ENCODE measurements at places on chromosomes 5 and 9.

DNA sequence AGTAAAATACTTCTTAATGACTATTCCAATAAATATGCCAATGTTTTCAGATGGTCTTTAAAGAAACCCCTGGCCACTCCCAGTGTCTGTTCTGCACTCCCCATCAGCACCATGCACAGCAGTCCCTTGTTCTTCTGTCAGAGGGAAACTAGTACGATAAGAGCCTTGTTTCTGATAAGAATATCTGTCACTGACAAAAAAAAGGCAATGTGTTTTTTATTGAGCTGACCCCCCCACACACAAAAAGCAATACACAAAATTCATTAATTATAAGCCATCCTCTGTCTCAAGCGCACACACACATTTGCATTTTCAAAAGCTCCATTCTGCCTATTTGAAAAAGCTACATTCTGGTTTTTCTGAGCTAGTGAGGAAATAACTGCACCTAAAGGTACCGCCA, 119.1 kb downstream of the ENC1 start:
- no peak for DNase-seq

GRCh38 chr9:21505425-21506179, 23.5 kb upstream of the IFNE start:
- no peak for DNase-seq

DNA sequence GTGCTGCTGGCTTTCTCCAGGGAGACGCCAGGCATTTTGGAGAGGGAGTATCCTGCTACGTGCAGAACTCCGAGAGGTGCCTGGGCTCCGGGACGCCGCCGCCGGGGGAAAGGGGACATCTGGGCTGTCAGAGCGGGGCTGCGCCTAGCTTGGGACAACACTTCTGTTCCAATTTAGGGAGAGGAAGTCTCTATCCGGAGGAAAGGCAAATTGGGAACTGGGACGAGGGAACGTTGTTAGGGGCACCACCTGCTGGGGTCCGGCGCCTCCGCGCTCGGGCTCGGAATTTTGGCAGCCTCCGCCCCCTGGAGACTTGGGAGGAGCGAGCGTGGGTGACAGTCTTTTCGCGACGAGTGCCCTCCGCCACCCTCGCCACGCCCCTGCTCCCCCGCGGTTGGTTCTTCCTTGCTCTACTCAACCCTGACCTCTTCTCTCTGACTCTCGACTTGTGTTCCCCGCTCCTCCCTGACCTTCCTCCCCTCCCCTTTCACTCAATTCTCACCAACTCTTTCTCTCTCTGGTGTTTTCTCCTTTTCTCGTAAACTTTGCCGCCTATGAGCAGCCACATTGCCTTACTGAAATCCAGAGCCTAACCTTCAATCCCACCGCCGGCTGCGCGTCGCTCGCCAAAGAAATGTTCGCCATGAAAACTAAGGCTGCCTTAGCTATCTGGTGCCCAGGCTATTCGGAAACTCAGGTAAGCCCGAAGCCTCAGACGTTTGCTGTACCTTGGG, 1.6 kb downstream of the TSLP start:
- DNase-seq, result peak; percentile 34

GRCh38 chr9:4012441-4012840, 287.4 kb downstream of the GLIS3 start:
- no peak for DNase-seq

GRCh38 chr9:108133680-108134079, 644.1 kb upstream of the KLF4 start:
- DNase-seq, result no peak

GRCh38 chr9:83688921-83689320, 18.8 kb downstream of the UBQLN1 start:
- DNase-seq, result no peak

GRCh38 chr5:153461341-153461740, 29.1 kb upstream of the GRIA1 start:
- DNase-seq, result no peak

DNA sequence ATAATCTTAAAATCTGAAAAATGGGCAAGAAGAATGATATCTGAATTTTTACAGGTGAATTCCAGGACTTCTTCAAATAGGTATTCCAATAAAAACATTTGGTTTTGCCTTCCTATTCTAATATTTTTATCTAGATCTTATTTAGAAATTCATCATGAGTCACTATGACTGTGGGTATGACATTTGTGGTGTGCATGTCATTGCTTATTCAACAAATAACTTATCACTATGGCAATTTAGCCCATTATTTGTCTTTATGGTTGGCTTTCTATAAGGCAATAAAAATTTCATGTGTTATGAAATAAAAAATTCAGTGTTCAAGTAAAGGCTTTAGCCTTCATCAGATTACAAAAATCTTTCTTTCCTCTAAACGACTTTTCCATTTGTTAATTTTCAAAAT, 1139.6 kb upstream of the NUDT12 start:
- no peak for DNase-seq

DNA sequence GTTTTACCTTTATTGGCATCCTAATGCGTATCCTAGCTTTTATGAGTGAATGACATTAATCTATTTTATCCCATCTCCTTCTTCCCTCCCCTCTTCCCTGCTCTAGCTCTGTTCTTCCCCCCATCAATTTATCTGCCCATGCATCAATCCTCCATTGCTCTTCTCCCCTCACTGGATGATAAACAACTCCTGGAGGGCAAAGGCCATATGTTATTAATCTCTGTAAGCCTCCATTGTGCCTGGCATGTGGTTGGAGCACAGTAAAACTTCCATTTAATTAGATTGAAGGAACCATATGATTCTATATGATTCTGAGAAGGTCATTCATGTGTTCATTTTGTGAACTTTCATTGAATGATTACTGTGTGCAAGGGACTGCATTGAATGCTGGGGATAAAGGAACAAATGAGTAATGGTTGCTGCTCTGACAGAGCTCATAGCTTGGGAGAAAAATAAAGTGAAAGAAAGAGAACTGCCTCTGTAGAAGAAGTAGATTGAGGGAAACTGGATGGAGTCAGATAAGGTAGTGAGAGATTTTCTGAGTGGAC, 85.0 kb downstream of the MEGF10 start:
- no peak for DNase-seq

- DNase-seq, result no peak
Measured at GRCh38 chr9:16442622-16443021, 427.8 kb downstream of the BNC2 start.

- DNase-seq, result no peak
Measured at GRCh38 chr9:132645306-132645705, 24.5 kb downstream of the DDX31 start.

GRCh38 chr5:113068559-113068958, 92.0 kb downstream of the DCP2 start:
- no peak for DNase-seq

GRCh38 chr9:104836235-104836634, 72.3 kb downstream of the NIPSNAP3B start:
- no peak for DNase-seq

- no peak for DNase-seq
Measured at GRCh38 chr5:172534229-172535107, 80.1 kb upstream of the SH3PXD2B start.

DNA sequence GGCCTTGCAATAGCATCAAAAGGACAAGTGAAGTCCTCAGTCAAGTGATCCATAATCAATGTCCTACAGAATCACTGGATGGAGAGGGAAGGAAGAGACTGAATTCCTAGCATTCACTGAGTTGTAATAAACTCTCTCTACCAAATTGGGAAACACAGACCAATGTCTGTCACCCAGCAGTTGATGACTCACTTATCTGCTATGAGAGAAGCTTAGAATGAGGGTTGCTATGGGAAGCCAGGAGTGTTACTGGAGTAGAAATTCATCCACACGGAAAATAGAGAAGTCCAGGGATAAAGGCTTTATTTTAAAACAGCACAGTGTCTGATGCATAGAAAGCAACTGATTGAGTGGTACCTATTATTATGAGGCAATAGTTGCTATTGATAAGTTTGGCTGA, 407.4 kb downstream of the BRINP1 start:
- DNase-seq, result no peak

GRCh38 chr5:95555553-95555952, 652 bp downstream of the ARSK start:
- no peak for DNase-seq

DNA sequence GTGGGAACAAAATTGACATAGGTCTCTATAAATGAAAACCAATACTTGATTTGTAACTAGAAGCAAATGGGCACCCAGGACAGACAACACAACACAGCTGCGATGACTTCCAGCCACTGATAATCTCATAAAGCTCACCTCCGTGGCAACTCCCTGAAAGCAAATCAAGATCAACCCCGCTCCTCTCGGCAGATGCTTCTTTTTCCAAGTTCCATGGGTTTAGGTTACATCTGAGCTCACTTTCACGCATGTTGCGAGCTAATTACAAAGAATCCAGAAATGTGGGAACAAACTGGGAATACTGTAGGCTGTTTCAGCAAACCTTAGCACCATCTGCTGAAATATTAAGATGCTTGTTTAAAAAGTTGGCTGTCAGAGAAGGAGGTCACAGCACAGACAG, 153.9 kb downstream of the ELAVL2 start:
- no peak for DNase-seq

GRCh38 chr5:33888587-33888986, 3.2 kb downstream of the ADAMTS12 start:
- no peak for DNase-seq

- DNase-seq, result no peak
Measured at GRCh38 chr5:16803831-16804230, 132.3 kb downstream of the MYO10 start.
